ENCODE measurements at places on chromosomes 16 and 17. TPM values are rescaled to one million over a fixed set of nuclear protein-coding genes. Genes with fewer than 3 reads are reported as not detected.

The HSD17B1 gene
- 0.26 TPM for total RNA-seq

DNA sequence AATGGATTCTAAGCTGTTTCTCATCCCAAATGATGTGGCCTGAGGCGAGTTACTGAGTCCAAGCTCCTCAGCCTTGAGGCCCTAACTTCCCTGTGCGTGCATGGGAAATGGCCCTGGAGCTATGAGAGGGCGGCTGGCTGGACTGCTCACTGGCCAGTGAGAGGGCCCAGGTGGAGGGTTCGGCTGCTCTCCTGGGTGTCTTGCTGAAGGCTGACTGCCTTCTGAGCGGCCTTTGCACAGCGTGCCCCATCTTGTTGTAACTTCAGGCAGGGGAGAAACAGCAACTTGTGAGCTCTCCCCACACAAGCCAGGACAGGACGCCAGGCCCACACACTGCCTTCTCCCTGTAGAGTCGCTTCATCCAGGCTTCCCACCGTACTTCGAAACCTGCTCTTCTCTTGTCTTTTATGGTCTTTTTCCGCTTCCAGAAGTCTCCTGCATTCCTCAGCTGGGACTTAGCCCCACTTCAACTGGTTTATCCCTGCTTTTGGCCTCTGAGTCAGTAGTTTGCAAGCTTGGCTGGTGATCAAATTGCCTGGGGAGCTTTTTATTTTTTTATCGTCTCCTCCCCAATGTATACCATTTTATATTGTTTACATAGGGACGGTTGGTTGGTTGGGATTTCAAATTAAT is 13.3 kb downstream of the CDH3 start:
- DNase-seq = peak; percentile 73

GRCh38 chr17:36778448-36778847 is 158.8 kb upstream of the LHX1 start:
- no peak for DNase-seq

The SLFN5 gene
- 38.5 TPM for total RNA-seq

GRCh38 chr17:13140750-13141149 is 122.9 kb upstream of the ELAC2 start:
- no peak for DNase-seq

The ADORA2B gene
- total RNA-seq = 27.8 TPM

GRCh38 chr17:18981642-18982424 is 22.7 kb downstream of the FAM83G start:
- peak; percentile 56 for DNase-seq
